KG1 (cell line): ENCODE measurements at places on chromosomes 5 and 9.

DNA sequence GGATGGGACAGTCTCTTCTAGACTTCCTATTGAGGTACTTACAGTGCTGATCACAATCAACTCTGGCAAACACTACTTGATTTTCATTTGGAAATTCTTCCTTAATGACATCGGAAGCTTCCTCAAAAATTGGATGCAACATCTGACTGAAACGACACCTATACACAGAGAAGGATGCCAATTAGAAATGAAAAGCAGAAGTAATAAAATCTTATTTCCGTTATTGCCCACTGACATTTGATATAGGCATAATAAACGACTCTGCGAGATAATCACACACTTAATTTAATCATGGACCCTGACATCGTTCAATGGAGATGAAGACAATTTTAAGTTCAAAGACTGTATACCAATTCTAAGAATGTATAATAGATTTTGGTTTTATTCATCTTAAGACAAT is 46.4 kb downstream of the ERP44 start:
- DNase-seq: no peak

GRCh38 chr5:14357851-14358250 is 214.7 kb downstream of the TRIO start:
- no peak for DNase-seq

DNA sequence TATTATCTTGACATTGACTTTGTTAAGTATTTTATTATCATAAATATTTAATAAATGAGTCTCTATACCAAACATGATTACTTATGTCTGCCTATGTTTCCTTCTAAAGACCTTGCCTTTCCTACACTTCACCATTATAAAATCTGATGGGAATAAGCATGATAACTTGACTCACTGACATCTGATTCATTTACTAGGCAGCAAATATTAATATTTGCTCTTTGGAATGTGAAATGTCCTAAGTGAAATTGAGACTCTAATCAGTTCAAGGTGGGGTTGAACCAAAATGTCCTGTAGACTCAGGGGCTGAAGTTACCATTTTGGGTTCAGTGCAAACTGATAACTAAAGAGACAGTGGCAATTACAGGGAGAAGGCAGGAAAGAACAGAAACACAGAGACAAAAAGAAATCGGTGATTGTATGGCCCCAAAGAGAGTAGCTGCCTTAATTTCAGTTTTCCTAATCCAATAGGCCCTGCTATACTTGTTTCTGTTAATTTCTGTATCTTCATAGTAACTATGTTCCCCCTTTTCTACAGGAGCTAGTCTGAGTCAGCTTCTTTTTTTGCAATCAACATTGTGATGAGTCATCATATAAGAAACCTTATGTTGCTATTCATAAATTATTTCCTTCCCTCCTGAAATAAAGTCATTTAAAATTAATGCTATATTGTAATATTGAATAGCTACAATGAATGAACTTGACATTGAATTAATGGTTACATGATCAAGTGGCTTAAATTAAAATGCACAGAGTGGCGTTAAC is 296.8 kb downstream of the PDE4D start:
- DNase-seq: no peak

GRCh38 chr5:14035859-14036503 is 91.5 kb upstream of the DNAH5 start:
- peak; percentile 7 for DNase-seq

- no peak for DNase-seq
These were observed 83.7 kb upstream of the IRX1 start for GRCh38 chr5:3511934-3512333.

GRCh38 chr9:99811172-99811571 is 10.5 kb upstream of the NR4A3 start:
- no peak for DNase-seq

GRCh38 chr5:1524799-1525623 is 1.3 kb upstream of the LPCAT1 start:
- no peak for DNase-seq

GRCh38 chr9:120307599-120307998 is 272.4 kb downstream of the CDK5RAP2 start:
- no peak for DNase-seq

- no peak for DNase-seq
These were observed 118.2 kb downstream of the ADAMTS6 start for GRCh38 chr5:65363499-65363898.

DNA sequence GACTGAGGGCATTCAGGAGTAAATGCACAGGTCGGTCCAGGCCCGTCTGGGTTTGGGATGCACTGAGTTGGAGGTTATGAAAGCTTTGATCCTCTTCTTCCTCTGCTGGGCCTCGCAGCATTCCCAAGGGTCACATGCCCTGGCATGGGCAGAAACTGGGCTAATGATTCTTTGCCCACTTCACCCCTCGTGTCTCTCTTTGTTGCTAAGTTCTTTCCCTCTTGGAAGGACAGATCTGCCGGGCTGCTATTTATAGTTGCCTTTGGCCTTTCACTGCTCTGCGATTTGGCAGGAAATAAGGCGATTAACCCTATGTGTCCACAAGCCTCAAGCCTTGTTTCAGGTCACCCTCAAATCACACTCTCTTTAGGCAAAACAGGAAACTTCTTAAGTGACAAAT is 66.9 kb downstream of the ENTREP1 start:
- no peak for DNase-seq

- no peak for DNase-seq
These were observed 13.6 kb upstream of the TMOD1 start for GRCh38 chr9:97487861-97488260.

GRCh38 chr5:141001844-141002604 is 35.7 kb downstream of the PCDHAC2 start:
- DNase-seq: no peak

DNA sequence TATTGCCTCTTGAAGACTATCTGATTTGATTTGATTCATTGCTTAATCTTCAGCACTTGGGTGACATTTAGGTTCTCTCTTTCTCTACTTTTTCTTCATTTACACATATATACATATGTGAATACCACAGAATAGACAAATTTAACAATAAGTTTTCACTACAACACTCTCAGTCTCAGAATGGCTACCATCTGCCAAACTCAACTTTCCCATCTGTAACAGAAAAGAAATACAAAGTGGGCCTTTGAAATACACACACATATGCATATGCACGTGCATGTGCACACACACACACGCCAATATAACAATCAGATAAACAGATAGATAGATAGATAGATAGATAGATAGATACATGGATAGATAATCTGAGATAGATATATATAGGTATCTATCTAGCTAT is 762.8 kb upstream of the NUDT12 start:
- no peak for DNase-seq

DNA sequence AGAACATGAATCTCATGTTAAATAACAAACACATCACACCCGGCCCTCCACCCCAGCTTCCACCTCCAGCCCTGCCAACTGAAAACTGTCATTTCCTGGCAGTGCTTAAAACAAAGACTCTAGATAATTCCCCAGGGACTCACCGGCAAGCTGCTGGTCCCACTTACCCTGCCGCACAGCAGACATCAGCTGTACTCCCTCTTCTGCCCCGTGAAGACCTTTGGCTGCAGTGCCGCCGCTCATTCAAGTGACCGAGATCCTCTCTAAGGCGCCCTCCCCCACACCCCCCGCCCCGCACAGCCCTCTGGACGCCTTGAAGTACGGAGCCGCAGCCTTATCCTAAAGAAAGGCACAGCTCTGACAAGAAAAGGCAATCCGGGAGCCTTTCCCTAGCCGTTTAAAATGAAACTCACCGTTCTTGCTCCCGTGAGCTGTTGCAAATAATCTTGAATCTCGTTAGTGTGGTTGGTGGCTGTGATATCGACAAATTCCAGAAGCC is 434 bp downstream of the GLRX start:
- DNase-seq: no peak

- no peak for DNase-seq
These were observed 29.0 kb downstream of the SARDH start for GRCh38 chr9:133709015-133709611.

GRCh38 chr5:39880985-39881384 is 456.2 kb upstream of the DAB2 start:
- no peak for DNase-seq

GRCh38 chr5:25688156-25688555 is 1043.4 kb upstream of the CDH10 start:
- DNase-seq: no peak

- peak; percentile 51 for DNase-seq
These were observed at the start of gene ANXA1 for GRCh38 chr9:73151653-73152542. Gene ANXA1 (plus strand): TSS chr9:73151865. CDS start chr9:73158536, 6,671 bp downstream.

DNA sequence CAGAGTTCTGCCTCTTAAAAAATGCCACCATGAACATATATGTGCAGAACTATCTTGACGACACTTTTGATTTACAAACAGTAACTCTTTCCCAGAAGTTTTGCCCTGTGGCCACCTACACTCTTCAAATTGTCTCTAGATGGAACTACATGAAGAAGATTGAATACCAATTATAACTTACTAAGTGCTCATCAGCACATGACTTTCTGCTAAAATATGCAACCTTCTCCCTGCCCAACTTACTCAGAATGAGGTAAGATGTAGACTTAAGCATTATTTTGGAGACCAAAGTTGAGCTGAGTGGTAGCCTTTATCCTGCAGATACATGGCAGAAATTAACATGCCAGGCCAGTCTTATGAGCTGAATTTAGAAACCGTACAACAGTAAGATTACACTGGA is 105.4 kb downstream of the SEMA5A start:
- DNase-seq: no peak

DNA sequence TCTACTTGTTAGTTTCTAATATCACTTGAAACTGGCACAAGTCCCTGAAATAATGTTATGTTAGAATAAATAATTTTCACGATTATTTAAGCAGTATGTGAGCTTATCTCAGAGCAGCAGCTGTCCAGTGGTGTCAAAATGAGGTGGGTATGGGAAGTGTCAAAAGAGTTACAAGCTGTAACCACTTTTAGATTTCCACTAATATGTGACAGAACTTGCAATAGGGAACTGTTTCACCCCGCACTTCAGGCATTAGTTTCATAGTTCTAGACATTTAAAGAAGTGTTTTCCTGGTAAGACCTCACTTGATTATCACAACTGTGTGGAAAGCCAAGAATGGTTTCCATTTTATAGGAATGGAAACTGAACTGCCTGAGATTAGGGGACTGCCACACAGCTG is 2.9 kb upstream of the ISCA1 start:
- DNase-seq: no peak

DNA sequence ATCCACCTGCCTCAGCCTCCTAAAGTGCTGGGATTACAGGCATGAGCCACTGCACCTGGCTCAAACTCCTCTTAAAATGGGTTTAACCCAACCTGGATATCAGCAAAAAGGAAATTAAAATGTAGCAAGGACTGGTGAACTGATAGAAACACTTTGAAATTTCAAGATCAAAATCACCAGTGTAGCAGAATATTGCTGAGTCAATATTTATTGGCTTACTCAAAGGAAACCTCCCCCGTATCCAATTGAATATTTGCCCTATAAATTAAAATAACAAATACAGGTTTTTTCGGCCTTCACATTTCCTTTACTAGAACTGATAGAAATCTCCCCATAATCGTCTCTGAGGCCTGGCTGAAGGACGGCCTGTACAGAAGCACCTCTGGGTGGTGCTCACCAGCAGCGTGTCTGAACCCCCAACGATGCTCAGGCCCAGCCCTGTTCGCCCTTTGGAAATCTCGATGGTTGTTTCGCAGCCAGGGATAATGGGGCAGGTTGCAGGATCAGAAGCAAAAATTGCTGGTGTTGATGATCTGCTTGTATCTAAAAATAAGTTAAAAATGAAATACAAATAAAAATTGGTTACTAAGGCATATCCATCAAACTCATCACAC is 156.6 kb downstream of the MPDZ start:
- DNase-seq: no peak

DNA sequence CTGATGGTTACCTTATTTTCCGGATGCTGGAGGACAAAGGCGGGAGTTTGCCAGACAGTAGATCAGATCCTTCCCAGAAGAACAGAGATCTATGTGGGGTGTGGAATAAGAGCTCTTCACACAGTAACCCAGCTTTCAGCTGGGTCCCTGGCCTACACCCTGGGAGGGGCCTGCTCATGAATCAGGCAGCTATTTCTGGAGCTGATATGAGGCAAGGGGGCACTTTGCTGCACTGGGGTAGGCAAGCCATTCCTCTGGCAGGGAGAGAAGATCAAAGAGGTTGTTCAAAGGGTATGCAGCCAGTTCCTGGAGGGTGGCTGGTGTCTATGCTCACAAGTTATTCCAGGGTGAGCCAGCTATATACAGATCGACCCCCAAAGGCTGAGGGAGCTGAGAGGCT is 48.6 kb downstream of the CYSTM1 start:
- DNase-seq: no peak

GRCh38 chr5:57478826-57479225 is 3.8 kb downstream of the ACTBL2 start:
- no peak for DNase-seq

GRCh38 chr9:137333016-137333671 is 31.1 kb upstream of the NRARP start:
- no peak for DNase-seq

- no peak for DNase-seq
These were observed 186.9 kb downstream of the RGS3 start for GRCh38 chr9:113650207-113651131.
